ENCODE measurements at places on chromosomes 2 and 18. TPM values are rescaled to one million over a fixed set of nuclear protein-coding genes. Genes with fewer than 3 reads are reported as not detected.

The CPLX4 gene
- polyA plus RNA-seq = 0.18 TPM

- no peak for DNase-seq
Measured at GRCh38 chr2:173690349-173690748, 274.8 kb downstream of the SP3 start.

DNA sequence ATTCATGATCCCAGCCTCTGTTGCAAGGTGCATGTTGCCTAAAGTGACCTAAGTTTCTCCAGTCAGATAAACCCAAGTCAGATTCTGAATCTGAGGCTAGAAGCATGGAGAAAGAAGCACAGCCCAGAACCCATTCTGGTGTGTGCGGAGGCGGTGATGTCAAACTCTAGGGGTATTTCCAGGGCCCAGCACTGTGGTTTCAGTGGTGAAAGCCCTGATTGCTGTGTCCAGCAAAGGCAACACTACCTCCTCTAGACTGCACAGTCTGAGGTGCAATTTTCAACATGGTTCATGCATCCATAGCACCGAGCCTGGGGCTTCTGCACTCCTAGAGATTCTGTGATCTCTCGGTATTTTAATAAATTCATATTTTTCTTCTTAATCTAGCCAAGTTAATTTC is 264.8 kb upstream of the KLHL29 start:
- DNase-seq = no peak

- no peak for DNase-seq
Measured at GRCh38 chr2:19137433-19137832, 221.0 kb downstream of the OSR1 start.

GRCh38 chr2:60052601-60053000 is 500.9 kb downstream of the BCL11A start:
- no peak for DNase-seq

All from right renal cortex interstitium (tissue), 3 donors.